ELF-1 (cell line): ENCODE measurements at places on chromosomes 2 and 18.

- no peak for DNase-seq
Observed at GRCh38 chr2:37615804-37616676, 55.4 kb downstream of the CDC42EP3 start.

- DNase-seq: peak; percentile 81
Observed at GRCh38 chr2:104862058-104862941, 8.4 kb downstream of the POU3F3 start.

- DNase-seq: peak; percentile 96
Observed at GRCh38 chr2:234981197-234982095, 29.6 kb downstream of the SH3BP4 start.

DNA sequence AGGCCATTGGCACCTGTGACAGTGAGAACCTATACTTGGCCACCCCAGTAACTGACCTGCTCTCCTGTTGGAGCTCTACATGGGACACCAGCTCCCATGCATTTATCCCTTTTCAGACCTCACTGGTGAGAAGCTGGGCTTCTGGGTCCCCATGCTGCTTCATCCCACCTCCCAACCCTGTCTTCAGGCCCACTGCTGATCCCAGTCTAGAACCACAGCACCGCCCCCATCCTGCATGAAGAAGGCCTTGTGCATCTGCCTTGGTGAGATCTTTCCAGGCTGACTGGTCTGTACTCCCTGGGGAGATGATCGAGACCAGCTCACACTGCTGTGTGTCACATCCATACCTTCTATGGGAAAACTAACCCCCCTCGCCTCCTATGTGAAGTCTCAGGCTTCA is 22.7 kb downstream of the TTC32 start:
- no peak for DNase-seq

GRCh38 chr2:64685430-64685829 is 31.7 kb upstream of the SERTAD2 start:
- DNase-seq: no peak

GRCh38 chr2:197372592-197372991 is 62.0 kb upstream of the ANKRD44 start:
- DNase-seq: no peak

DNA sequence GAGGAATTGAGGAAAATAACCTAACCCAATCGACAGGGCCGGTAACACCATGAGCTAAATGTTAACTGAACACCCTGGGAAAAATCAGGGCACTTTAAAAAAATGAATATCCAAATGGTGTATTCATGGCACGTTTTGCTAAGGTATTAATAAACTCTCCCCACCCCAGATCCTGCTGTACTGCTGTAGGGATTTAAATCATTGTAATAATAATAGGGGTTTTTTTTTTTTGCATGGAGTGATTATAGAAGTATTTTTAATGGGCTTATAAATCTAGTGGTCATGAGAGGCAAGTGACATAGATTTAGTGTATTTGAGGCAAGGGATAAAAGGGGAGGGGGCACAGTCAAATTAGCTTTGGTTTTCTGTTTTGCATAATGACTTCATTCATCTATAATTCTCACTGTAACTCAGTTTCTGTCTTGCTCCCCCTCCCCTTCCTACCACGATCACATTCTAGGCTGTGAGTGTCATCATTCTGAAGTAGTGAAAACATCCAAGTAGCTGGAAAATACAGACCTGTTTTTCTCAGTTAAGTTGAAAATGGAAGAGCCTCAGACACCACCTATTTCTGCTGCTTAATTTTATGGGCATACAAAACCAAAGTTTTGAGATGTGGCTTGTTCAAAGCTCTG is 18.2 kb upstream of the MGAT5 start:
- DNase-seq: no peak

- no peak for DNase-seq
Observed at GRCh38 chr2:196389670-196390069, 218.3 kb upstream of the STK17B start.

DNA sequence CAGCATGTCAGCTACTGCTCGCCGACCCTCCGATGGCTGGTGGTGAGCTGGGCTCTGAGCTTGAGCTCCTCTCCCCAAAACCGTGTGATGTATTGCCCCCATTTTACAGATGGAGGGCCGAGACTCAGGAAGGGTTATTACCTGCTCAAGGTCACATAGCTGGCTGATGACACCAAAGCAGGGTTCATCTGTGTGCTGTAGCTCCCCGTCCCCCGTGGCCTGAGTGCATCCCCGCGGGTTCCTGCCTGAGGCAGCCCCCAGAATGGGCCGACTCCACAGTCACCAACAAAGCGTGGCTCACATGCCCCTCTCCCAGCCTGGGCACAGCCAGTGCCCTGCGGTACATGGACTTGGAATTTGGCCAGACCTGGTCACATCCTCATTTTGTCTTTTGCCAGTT is 198.6 kb downstream of the TFCP2L1 start:
- no peak for DNase-seq

DNA sequence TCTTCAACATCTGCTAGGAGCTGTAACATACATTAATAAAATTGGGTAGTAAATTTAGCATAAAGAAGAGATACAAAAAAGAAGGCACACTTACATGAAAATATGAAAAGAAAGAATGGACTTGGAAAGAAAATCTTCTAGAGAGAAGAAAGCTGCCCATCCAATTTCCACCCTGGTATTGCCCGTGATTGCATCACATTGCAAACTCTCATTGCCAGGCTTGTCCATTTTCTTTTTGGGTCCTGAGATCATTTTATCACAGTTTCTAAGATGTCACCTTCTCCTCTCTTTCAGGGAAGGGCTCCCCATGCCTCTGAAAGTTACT is 321.5 kb downstream of the RND3 start:
- no peak for DNase-seq

DNA sequence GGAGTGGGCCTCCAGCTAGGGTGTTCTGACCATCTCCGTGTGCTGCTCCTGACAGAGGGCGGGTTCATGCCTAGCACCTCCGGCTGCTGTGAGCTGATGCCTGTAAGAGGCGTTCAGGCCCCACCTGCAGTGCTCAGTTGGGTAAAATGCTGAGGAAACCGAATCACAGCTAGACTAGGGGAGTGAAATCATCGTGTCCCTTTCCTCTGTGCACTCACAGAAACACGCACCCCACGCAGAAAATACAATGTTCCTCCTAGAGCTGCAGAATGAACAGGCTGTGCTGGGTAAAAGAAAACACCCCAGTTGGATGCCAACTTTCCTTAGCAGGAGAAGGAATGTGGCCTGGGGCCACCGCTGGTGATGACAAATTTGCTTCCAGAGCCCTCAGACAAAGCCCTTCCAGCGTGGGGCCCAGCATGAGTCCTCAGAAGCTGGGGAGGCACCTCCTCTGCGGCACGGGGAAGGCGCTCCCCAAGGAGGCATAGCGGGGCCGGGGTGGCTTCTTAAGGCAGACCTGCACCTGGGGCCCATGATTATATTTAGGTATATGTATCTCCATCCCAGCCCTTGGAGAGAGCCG is 16.3 kb upstream of the ARHGEF4 start:
- peak; percentile 33 for DNase-seq

DNA sequence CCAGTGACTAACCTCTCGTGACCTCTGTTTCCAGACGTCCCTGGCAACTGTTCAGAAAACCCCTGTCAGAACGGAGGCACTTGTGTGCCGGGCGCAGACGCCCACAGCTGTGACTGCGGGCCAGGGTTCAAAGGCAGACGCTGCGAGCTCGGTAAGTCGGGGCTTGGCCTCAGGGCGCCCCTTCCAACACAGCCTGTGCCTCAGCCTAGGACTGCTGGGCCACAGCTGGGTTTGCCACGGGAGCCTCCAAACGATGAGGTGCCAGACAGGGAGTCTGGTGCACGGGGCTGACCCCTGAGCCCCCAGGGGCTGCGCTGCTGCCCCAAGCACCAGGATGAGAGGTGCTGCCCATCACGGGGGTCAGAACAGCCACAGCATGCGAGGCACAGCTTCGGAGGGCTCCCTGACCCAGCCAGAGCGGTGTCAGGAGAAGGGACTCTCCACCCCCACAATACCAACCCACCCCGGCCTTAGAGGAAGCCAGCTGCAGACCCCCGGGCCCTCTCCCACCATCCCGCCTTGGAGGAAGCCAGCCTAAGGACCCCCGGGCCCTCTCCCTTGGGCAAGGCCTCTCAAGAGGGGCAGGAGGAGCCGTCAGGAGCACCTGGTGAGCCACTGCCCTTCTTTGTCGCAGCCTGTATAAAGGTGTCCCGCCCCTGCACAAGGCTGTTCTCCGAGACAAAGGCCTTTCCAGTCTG is 20.3 kb downstream of the MTERF4 start:
- no peak for DNase-seq

DNA sequence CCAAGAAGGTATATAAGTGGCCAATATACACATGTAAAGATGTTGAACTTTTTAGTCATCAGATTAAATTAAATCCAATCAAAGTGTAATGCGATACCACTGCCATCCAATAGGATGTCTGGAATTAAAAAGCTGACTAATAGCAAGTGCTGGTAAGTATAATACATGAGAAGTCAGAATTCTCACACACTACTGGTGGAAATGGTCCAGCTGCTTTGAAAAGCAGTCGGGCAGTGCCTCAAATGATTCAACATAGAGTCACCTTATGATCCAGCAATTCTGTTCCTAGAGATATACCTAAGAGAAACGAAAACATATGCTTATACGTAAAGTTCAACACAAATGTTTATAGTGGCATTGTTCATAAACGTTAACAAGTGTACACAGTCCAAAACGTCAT is 124.1 kb upstream of the MYT1L start:
- no peak for DNase-seq

DNA sequence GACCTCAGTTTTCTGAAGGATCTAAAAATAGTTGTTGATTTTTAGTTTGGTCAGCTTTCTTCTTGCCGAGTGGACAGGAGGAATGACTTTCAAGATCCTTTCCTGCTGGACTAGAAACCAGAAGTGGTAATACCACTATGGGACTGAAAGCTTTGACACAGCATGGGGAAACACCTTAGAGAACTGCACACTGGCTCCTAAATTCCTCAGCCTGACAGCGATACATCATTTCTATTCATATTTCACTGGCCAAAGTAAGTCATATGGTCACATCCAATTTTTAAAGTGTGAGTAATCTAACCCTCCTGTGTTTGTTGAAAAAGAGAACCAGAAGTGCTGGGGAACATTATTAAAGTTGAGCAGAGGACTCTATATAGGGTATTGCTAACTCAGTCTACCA is 244.7 kb upstream of the MMADHC start:
- DNase-seq: no peak
